ENCODE measurements at places on chromosomes 6 and 20.

GRCh38 chr20:35831971-35832370, 60.2 kb downstream of the PHF20 start:
- no peak for DNase-seq

DNA sequence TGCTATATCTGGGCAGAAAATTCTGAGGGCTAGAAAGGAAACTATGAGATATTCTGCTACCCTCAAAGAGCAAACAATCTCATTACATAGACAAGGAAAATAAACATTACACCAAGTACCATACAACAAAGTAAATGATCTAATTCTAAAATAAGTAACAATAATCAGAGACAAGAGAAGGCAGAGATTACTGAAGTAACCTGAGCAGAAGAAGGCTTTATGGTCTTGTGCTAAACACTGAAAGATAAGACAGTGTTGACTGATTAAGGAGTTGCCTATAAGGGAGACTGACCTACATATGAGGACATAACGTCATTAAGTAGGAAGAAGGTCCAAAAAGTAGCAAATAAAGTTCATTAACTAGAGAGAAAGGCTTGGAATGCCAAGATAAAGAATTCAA, 134.2 kb downstream of the MTFR2 start:
- DNase-seq = no peak

DNA sequence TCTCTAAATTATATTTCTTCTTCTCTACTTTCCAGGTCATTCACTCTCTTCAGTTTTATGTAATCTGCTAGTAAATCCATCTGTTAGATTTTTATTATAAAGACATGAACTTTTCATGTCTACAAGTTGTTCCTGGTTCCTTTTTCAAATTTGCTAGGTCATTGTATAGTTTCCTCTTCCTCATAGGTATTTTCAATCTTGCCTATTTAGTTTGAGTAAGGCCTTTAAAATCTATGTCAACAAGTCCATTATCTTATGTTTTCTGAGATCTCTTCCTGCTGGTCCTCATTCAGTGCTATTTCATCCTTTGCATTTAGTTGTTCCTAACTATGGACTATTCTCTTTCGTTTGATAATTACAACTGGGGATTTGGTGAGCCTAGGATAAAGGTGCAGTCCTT, 11.0 kb downstream of the RRBP1 start:
- DNase-seq = no peak

- no peak for DNase-seq
These were observed 70.8 kb upstream of the SRSF6 start for GRCh38 chr20:43386878-43387277.

DNA sequence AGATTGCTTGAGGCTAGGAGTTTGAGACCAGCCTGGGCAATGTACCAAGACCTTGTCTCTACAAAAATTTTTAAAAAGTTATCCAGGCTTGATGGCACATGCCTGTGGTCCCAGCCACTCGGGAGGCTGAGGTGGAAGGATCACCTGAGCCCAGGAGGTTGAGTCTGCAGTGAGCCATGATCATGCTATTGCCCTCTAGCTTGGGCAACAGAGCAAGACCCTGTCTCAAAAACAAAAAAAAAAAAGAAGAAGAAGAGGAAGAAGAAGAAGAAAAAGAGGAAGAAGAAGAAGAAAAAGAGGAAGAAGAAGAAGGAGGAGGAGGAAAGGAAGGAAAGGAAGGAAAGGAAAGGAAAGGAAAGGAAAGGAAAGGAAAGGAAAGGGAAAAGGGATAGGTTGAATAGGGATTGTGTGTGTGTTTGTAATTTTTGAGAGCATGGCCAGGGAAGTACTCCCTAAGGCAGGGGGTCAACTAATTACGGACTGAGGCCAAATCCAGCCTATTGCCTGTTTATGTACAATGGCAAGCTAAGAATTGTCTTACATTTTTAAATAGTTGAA, 43.0 kb upstream of the ZNF217 start:
- DNase-seq = no peak

Data from NCI-H2029 treated with DMSO at 0.1 percent for 48 hours (cell line).